Islet precursor cell (in vitro differentiated cells): ENCODE measurements at places on chromosomes 1 and 21.

DNA sequence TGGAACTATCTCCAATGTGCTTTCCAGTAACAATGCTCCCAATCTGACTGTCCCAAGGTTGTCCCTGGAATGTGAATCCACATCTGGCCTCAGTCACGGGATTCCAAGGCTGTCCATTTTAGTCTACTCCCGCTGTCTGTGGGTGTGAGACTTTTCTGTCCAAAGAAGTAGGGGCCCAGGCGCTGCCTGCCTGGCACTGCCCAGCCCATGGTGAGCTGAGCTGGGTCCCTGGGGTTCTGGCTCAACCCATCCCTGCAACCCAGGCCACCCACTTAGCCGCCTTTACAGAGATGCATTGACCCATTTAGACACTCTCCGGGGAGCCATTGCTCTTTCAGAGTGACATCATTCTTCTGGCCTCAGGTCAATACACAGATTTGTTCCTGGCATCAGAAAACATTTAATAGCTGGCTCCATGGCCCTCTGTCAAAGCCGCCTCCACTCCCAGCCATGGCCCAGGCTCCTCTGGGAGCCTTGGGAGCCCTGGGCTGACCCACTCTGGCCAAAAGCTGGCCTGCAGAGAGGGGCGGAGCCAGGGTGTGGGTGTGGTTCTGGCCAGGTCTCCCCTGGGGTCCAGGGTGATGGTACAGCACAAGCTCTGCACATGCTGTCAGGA, 47.2 kb upstream of the PAX7 start:
- DNase-seq = no peak

- no peak for DNase-seq
Measured at GRCh38 chr21:27339902-27340301, 373.0 kb upstream of the ADAMTS5 start.

DNA sequence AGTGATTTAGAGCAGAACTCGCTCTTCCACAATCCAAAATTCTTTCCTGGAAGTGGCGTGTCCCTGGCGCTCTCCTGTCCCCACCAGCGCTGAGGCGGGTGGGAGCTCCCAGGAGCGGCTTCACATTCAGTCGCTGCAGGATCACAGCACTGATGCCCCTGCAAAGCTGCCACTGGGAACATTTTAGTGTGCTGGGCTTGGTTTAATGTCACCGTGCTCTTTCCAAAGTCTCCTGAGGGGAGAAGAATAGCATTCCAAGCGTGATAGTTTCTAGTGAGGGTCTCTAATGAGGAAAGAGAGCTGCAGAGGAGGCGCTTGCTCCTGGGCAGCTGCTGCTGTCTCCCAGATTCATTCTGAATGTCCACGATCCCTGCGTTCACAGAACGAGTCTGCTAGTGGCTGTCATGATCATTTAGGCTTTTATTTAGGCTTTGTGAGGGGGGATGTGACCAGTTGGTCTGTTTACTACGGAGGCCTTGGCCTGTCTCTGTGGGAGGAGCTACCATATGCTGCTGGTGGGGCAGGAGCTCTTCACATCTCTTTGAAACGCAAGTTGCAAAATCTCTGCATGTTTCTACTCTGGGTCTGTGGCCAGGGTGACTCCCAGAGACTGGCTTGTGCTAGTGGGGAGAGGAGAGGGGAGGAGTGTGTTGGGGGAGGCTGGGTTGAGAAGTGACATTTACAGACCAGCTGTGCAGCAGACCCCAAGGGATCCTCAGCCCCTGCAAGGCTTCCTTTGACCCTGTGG, 23.4 kb downstream of the OLFML3 start:
- no peak for DNase-seq

GRCh38 chr1:25746299-25747045, 53.5 kb upstream of the SELENON start:
- DNase-seq = no peak

- no peak for DNase-seq
Measured at GRCh38 chr1:222995620-222996309, 147.3 kb downstream of the TLR5 start.

GRCh38 chr1:36752431-36752830, 269.7 kb upstream of the CSF3R start:
- DNase-seq = peak; percentile 32

GRCh38 chr1:17472814-17473213, 33.3 kb upstream of the RCC2 start:
- DNase-seq = no peak

GRCh38 chr1:50471967-50472366, 48.7 kb upstream of the DMRTA2 start:
- no peak for DNase-seq
